ENCODE measurements at places on chromosomes 16 and 17.

GRCh38 chr17:48153691-48154358 is 46.3 kb downstream of the SNX11 start:
- DNase-seq: no peak

GRCh38 chr17:74217037-74217730 is 3.8 kb downstream of the TTYH2 start:
- DNase-seq: no peak

- DNase-seq: no peak
Measured at GRCh38 chr16:55379876-55380390, 55.9 kb downstream of the IRX6 start.

GRCh38 chr17:62823111-62823893 is 15.2 kb upstream of the MARCHF10 start:
- DNase-seq: no peak

DNA sequence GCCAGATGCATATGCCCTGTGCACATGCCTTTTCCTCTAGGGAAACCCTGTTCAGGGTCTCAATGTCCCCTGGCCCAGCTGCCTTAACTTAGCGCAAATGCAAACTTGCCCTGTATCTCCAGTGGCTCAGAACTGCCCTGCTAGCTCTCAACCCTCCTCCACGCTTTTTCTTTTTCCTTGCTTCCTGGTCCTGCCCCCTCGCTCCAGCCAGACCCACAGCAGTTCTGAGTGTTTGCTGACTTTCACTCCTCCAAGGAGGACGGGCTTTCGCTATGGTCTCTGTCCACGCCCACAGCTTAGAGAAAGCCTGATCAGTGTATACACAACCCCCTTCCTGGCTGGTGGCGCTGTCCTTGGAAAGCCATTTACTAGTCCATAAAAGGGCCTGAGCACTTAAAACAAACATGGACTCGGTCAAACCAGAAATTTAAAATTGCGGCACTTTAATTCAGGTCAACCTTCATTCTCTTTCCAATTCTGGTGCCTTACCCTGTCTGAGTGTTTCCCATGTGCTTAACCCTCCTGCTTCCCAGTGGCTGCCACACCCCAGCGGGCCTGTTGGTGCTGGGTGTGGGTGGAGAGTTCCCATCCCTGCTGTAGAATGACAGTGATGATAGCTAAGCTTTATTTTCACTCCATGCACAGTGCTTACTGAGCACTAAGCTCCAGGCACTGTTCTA is 15.6 kb upstream of the TMEM98 start:
- no peak for DNase-seq

- no peak for DNase-seq
Measured at GRCh38 chr16:85015481-85016187, 4.3 kb upstream of the ZDHHC7 start.

Measured in NCI-H524 treated with DMSO at 0.1 percent for 48 hours (cell line).